MV-4-11 (cell line): ENCODE measurements at places on chromosomes 4 and X.

GRCh38 chrX:129641469-129641868, 13.3 kb downstream of the APLN start:
- no peak for DNase-seq

GRCh38 chr4:120730777-120731320, 191.7 kb downstream of the PRDM5 start:
- no peak for DNase-seq

- no peak for DNase-seq
These were observed 338.3 kb upstream of the FSTL5 start for GRCh38 chr4:162502109-162502508.

DNA sequence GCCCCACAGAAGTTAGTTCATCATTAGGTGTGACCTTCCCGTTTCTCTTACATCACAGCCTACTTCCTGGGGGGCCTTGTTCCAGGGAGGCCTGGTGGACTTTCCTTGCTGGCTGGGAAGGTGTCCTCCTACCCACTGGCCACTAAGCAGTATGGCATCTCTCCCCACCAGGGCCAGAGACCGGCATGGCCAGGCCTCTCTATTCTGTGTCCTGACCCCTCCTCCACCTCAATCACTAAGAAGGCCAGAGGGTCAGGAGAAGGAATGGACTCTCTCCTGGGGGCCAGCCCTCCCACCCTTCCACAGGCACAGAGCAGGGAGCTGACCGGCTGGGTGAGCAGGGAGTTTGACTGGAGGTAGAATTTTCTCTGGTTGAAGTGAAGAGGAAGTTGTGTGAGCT, 81.9 kb downstream of the PJA1 start:
- no peak for DNase-seq

- no peak for DNase-seq
These were observed 543 bp downstream of the NFXL1 start for GRCh38 chr4:47913861-47914219.

- no peak for DNase-seq
These were observed 449.7 kb upstream of the KLHL4 start for GRCh38 chrX:87067795-87068369.

DNA sequence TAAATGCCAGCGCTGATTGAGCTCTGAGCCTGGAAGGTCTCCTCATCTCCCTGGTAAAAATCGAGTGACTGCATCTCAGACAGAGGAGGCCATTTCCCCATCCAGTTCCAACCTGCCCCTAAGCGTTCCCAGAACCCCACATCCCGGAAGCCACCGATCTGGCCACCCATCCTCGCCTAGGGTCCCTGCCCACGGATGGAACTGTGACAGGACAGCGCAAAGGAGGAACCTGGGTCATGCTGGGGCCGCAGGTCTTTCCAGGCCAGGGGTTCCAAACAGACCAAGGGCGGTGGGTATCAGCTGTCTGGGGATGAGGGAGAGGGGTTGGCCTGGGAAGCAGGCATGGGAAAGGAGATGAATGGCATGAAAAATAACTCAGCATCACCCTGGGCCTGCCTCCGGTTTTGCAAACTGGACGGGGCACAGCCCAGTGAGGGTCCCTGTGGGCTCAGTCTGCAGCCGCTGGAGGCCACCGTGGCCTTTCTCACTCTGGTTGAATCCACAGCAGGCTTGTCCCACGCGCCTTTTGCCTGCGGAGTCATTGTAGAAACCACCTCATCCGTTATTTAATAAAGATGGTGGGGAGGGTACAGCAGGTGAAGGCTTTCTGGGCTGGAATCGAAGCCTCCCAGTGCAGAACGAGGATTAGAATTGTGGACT, 49.1 kb downstream of the ABLIM2 start:
- DNase-seq = no peak

- DNase-seq = no peak
These were observed 20.4 kb downstream of the APOOL start for GRCh38 chrX:85024044-85024443.

- DNase-seq = no peak
These were observed 494.7 kb downstream of the TRAM1L1 start for GRCh38 chr4:116590648-116591047.

DNA sequence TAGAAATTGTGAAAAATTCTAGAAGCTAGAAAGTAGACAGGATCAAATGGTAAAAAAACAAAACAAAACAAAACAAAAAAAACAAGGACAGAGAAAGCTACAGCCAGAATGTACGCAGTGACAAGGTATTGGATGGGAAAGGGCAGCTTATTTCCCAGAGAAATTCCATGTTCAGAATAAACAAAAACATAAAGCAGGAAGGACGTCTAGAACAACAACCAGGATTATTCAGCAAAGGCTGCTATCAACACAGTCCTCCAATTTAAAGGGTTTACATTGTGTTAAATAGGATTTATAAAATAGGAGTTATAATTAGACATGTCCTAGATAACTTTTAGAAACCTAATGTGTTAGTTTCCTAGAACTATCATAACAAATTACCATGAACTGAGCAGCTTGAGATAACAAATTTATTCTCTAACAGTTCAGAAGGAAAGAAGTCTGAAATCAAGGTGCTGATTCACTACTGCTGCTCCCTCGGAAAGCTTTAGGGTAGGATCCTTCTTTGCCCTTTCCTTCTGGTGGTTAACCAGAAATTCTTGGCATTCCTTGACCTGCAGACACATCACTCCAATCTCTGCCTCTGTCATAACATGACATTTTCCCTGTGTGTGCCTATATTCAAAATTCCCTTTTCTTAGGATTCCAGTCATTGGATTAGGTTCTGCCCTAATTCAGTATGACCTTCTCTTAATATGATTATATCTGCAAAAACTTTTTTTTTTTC, 175.6 kb downstream of the SNCA start:
- no peak for DNase-seq

- DNase-seq = peak; percentile 0
These were observed 140.4 kb downstream of the MID1IP1 start for GRCh38 chrX:38941675-38942074.

GRCh38 chr4:51842554-51843308, at the start of gene DCUN1D4:
Gene DCUN1D4 (plus strand): TSS chr4:51843153. CDS start chr4:51843243, 90 bp downstream.
- DNase-seq = peak; percentile 99

- no peak for DNase-seq
These were observed 146.2 kb upstream of the JADE1 start for GRCh38 chr4:128663325-128663724.

DNA sequence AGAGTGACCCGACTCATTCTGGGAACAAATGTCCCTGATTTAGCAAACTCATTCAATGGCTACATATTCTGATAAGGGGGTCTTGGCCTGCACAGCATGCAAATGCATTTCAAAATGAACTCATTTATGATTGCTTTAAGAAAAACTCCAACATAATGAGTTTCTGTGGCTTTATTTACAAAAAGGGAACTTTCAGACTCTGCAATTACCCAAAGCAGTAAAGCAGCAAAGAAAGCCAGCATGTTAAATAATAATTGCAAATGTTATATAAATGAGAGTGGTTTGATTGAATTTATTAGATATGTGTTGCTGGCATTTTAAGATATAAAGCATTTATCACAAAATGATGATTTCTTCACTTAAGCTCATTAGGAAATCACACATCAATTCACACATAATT, 295.7 kb downstream of the FBXW7 start:
- DNase-seq = no peak

- DNase-seq = no peak
These were observed 20.3 kb downstream of the RNF4 start for GRCh38 chr4:2489081-2489805.

DNA sequence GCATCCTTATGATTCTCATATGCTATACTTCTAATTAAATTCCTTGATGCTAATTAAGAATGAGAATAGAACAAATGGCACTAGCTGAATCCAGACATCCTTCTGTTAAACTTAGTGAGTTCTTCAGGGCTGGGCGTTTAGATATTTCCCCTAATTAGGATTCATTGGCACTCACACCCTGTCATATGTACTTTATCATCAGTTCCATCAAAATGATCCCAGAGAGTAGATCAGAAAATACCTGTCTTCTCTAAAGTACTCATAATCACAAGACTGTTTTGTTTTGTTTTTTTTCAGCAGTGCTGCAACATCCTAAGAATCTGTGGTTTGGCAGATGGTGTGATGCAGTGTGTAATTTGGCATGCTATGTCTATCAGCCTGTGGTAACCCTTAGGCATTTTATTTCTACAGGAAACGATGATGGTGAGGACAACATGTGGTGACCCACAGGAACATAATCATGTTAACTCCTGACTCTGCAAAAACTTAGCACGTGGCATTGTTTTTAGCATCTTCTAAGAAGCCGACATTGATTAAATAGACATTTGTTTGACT, 2528.4 kb downstream of the ARAP2 start:
- peak; percentile 63 for DNase-seq

DNA sequence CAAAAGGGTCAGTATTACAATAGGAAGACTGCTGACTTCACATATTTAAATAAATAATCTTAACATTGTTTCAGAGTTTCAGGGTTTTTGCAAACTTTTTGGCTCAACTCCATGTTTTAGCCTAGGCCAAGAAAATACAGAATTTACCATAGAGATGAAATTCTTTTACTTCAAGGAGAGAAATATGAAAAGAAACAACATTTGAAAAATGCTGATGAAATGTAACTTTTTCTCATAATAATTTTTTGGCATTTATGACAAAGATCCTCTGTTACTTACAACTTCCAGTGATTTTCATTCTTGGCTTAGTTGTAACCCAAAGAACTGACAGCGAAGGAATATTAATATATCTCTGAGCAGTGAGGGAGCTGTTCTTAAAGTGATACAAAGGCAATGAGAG, 316.1 kb upstream of the EMCN start:
- DNase-seq = no peak

- DNase-seq = no peak
These were observed 14.8 kb downstream of the AMTN start for GRCh38 chr4:70533211-70533610.

DNA sequence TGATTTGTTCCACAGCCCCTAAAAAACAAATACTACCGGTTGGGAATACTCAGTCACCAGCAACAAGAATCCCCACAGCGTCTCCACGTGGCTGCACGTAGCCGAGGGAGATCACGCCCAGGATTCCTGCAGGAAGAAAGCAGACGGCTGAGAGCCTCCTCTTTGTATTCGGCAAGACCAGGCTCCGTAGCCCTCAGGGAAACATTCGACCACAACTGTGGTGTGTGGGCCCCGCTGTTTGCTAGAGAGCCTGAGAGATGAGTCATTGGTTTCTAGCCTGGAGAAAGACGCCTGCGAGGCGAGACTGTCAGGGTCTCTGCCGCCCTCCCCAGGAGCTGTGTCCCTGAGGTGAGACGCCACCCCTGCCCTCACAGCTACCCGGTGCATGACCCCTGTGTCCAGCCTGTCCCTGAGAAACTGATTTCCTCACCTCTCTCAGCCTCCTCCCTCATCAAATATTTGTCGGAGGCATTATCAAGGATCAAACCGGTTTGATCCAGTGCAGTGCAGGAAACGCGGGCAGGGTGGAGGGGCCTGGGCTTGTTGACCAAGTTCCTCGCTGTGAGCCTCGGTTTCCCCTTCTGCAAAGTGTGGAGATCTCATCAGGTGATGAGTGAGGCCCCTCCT, 4.7 kb upstream of the S100P start:
- DNase-seq = peak; percentile 92
